ENCODE measurements at places on chromosomes 4 and X.

GRCh38 chrX:77949840-77950239 is 19.6 kb downstream of the PGAM4 start:
- DNase-seq, result no peak

GRCh38 chr4:111773858-111774257 is 371.4 kb upstream of the FAM241A start:
- DNase-seq, result no peak

- no peak for DNase-seq
Measured at GRCh38 chrX:112164420-112164819, 81.8 kb upstream of the TRPC5 start.

DNA sequence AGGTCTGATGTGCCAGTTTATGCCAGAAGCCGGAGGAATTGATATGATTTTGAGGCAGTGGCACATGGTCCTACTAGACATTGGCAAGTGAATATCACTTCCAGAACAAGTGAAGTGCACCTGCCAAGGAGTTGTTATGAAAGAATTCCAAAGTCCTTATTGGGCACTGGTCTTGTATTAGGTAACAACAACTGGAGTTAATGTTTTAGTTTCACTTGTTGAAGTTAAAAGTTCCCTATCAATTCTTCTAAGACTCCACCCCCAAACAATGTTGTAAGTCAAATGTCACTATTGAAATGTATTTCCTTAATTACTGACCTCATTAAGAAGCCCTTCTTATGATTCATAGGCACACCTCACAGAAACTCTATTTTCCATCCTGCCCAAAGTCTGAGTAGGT is 3.1 kb downstream of the TET2 start:
- DNase-seq, result no peak

- DNase-seq, result no peak
Measured at GRCh38 chrX:9144701-9145241, 110.8 kb upstream of the FAM9B start.

GRCh38 chr4:123361195-123361861 is 35.3 kb upstream of the SPRY1 start:
- no peak for DNase-seq

DNA sequence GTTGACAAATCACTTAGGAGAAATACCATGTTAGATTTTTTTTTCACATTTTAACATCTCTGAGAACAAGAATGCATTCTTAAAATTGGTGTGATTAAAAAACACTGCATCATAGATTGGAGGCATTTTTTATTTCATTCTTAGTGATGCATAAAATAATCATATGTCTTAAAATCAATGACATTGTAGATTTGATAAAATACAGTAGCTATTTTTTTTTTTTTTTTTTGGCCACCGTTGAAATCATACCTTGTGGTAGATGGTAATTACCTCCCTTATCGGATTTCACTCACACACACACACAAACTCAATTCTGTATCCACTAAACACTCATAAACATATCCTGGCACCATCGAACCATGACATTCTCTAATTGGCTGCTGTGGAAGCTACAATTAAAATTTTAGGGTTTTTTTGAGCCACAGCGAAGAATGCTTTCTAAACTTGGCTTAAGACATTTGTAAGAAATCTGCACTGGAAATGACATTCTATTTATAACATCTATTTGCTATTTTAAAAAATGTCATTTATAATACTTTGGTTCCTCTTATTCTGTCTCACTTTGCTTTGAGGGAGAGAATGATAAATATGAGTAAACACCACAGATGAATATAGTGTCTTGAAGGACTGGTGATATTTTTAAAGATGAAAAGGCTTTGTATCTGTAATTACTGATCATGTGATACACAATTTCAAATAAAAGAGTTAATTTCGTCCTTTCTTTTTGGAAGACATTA is 60.1 kb downstream of the CCSER1 start:
- DNase-seq, result no peak

DNA sequence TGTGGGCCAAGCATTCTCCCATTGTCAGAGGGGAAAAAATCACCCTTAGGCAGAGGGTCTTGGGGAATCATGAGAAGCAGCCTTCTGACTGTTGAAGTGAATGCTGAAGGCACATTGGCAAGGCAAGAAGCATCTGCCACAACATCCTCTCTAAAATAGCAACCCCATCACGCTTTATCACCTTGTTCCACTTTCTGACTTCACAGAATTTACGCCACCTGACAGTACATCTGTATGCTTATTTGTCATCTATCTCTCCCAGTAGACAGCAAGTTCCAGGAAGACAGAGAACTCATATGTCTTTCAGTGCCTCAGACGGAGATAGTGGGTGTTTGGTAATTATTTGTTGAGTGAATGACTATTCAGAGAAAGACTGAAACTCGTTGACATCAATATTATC is 68.4 kb upstream of the SCML1 start:
- DNase-seq, result no peak
